Putamen (tissue), 1 donor: ENCODE measurements at places on chromosomes 13 and 19.

DNA sequence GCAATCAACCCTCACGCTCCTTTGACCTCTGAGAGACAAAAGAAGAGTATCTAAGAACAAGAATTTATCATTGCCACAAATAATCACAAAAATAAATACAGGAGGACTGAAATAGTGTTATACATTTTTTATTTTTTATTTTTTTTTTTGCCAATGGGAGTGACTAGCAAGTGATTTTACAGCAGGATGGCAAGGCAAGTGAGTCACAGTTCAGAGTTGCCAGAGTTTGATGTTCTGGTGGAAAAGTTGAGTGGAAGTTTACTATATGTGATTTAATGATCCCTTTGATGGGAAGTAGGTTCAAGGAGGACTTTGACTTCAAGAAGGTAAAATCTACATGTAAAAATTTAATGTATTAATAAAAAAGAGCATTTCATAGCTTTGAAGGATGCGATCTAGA lies 2691.4 kb downstream of the PCDH9 start:
- no peak for DNase-seq

GRCh38 chr13:87344176-87344575 lies 327.0 kb upstream of the SLITRK5 start:
- no peak for DNase-seq

DNA sequence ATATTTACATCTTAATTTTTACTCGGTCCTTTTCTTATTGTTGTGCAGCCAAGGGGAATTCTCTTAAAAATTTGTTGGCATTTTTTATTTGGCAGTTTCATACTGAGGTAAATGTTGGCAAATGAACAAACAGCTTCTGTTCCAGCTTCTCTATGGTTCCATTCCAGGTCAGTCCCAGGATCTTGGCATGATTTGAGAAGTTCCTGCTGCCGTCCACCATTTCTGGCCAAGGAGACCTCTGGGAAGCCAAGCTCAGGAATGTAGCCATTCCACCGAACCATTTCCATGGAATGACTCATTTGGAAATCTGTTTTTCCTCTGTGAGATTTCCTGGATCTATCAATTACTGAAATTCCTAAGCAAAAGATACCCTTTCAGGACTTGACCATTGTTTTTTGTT lies 43.9 kb downstream of the SLC10A2 start:
- no peak for DNase-seq

- DNase-seq = no peak
Measured at GRCh38 chr13:98466634-98467236, 110.2 kb downstream of the STK24 start.

DNA sequence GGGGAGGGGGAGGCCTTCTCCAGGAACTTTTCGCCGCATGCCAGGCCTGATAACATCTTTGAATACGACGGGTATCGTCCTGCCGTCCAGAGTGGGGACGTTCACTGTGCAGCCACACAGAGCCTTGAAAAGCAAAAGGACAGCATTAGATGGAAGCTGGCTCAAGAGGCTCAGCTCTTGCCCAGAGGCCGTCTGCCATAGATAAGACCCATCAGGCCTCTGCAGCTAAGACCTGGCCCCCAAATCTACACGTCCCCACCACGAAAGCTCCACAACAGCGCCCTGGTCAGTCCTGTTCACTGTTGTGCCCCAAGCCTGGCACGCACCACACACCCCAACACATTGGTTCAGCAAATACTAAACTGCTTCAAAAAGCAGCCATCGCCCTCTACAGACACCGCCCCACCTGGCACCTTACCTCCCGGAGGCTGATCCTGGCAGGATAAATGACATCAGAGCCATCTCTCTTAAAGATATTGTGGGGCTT lies 2.1 kb downstream of the DNAJB1 start:
- DNase-seq = no peak

- no peak for DNase-seq
Measured at GRCh38 chr13:109615721-109616420, 170.5 kb downstream of the IRS2 start.

- DNase-seq = no peak
Measured at GRCh38 chr19:4379383-4380253, 20.7 kb downstream of the SH3GL1 start.

DNA sequence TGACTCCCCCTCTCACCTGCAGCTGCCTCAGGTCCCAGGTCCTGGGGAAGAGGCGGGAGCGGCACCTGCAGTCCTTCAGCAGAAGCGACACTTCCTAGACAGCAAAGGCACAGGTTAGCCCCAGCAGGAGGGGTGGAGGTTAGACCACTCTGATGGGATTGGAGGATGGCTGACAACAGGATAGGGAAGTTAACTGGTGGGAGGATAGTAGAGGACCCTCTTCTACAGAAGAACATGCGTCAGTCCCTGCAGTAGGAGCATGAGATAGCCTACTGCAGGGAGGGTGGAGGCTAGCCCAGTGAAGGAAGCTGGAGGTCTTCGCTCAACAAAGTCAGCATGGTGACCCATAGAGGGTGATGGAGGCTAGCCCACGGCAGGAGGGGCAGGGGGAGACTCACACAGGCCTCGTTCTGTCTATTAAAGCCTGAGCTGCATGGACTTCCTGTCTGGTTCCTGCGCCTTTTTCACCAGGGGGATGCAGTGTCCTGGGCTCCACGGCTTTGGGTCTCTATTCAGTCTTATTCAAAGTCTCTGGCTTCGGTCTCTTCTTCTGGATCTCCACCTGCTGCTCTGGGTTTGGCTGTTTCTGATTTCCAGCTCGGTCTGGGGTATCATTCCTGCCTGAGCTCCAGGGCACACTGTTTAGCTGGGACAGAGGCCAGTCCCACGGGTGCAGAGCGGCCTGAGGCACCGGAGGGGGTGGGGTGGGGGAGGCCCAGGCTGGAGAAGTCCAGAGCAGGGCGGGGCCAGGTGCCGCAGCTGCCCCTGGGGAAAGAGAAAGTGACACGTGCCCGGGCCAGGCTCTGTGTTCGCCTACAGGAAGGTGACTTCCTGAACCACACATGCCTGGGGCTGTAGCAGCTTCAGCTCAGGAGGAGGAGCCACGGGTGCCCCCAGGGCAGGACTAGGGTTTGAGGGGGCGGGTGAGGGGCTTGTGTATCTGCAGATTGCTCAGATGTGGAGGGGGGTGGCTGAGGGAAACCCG lies 7.3 kb downstream of the IFNL3 start:
- no peak for DNase-seq

DNA sequence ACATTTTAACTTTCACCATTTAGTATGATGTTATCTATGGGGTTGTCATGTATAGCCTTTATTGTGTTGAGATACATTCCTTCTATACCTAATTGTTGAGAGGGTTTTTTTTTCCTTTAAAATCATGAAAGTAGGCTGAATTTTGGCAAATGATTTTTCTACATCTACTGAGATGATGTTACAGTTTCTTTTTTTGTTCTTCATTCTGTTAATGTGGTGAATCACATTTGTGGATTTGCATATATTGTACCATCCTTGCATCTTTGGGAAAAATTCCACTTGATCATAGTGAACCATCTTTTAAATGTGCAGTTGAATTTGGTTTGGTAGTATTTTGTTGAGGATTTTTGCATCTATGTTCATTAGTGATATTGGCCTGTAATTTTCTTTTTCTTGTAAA lies 29.2 kb downstream of the CCNA1 start:
- no peak for DNase-seq

DNA sequence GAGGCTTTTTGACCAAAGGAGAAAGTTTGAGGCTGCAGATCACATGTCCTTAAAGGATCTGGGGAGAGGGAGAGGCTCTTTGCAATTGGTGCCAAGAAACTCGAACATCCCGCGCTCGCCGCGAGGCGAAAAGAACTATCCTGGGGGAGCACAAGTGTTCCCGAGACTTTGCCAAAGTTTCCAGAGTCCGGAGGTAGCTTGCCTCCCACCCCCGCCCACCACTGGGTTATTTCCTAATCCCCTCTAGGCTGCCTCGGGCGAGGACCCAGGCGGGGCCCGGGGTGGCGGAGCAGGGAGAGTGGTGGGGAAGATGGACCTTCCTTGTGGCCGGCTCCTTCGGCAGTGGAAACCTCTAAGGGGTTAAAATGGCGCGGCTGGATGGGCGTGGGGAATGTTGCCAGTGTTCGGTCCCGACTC lies 114.5 kb downstream of the KCNRG start:
- no peak for DNase-seq

DNA sequence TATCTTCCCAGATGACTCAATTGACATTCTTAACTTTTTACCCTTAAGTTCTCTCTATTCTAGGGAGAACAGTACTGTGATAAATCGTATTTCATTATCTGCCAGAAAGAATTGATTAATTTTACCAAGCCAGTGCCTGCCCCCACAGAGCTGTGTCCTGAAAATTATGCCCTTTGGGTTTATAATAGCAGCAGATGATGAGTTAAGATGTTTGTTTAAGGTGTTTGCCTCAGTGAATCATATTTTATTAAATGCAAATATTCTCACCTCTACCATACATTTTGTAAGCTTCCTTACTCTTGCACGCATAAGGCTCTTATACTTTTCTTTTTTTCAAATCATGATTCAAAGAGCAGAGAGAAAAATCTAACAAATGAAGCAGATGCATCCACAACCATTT lies 318.6 kb downstream of the DCT start:
- no peak for DNase-seq

DNA sequence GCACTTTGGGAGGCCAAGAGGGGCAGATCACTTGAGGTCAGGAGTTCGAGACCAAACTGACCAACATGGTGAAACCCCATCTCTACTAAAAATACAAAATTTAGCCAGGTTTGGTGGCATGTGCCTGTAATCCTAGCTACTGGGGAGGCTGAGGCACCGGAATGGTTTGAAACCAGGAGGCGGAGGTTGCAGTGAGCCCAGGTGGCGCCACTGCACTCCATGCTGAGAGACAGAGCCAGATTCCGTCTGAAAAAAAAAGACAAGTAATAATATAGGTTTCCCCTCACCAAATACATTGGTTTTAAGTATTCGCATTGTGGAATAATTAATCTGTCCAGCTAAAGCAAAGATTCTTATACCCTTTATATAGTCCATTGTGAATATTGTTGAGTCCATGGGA lies 1544.6 kb downstream of the OLFM4 start:
- DNase-seq = no peak

DNA sequence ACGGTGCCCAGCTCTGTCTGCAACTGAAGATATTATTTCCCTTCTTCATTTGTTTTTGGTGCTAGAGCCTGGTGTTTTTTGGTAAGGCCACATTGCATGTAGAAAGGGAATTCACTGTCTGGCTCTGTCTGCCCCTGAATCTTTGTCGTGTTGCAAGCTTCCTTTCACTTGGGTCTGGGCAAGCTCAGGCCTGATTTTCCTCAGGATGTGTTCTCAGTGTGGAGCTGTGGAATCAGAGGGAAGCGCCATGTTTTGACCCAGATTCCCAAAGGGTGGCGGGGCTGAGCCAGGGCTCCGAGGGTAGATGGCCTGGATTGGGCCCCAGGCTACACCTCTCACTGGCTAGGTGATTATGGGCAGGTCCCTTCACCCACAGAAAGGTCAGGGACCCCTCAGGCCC lies 8.6 kb downstream of the PRKCSH start:
- DNase-seq = no peak
